ENCODE measurements at places on chromosomes 4 and X.

DNA sequence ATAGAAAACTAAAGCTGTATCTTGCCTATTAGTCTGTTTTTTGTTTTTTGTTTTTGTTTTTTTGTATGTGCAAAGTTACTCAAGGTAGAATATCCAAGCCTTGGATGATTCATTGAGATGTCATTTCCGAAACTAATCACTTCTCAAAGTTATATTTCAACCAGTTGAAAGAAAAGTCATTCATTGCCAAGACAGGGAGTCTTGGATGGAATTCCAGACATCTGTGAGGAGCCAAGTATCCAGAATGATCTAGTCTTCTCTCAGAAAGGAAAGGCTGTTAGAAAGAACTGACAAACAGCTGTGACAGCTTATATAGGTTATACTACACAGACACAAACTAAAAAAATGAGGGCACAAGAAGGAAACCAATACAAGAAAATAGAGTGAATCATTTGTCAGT is 141.1 kb upstream of the NDST3 start:
- DNase-seq: no peak

DNA sequence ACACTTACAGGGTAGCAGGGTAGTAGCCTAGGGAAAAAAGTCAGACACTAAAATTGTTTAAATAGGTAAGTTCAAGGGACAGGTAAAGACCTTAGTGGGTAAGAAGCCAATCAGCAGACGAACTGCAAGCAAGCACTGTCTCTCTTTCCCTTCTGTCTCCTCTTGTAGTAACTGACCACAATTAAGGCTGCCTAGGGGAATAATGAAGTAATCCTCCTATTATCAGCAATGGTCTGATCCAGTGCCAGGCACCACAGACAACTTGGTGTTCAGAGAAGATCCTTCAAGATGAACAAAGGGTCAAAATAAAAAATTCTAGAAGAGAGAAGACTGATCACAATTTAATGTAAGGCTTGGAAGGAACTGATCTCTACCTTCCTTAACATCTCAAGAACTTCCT is 62.9 kb downstream of the ELOVL6 start:
- no peak for DNase-seq

DNA sequence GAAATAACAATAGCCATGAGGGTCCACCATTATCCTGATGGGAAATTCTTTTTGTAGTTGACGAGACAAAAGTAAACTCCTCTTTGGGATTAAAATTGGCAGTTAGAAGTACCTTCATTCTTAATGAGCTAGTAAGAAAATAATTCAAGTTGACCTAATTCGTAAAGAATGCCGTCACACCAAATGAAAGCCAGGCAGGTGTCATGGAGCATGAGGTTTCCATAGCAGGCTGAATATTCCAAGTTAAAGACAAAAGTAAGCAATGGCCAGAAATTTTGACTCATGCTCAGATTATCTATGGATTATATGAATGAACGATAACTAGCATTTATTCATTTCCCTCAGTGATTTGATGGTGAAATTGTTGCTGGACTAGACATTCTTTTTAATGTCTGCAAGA is 192.2 kb upstream of the FAT1 start:
- no peak for DNase-seq

DNA sequence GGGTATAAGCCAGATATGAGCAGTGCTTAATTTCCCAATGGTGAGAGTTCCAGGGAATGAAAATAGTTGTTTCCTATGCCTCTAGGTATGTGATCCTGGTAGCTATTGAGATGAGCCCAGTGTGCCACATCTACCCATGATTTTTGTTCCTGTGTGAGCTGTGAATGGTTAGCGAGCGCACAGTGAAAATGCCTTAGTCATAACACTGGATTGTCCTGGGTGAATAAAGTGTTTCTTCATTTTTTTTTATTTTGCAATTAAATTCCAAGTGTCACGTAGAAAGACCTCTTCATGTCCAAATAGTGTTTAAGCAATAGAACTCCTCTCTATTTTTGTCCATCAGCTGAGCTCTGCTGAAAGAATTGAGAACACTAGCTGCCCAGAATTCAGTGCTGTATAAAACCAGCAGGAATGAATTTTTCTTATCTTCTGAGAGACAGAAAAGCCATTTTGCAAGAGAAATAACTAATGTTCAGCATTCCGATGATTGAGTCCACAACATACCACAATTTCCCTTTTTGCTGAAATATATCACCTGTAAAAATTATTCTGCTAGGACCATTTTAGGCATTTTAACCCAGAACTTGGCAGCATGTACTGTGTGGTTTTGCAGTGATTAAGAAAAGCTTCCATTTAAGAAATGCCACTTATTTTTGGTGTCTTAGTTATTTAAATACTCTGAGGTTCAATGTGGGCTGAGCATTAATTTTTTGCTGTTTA is 5.6 kb downstream of the MAOA start:
- no peak for DNase-seq

GRCh38 chr4:140038031-140038533 is 115.9 kb downstream of the MAML3 start:
- DNase-seq: no peak

DNA sequence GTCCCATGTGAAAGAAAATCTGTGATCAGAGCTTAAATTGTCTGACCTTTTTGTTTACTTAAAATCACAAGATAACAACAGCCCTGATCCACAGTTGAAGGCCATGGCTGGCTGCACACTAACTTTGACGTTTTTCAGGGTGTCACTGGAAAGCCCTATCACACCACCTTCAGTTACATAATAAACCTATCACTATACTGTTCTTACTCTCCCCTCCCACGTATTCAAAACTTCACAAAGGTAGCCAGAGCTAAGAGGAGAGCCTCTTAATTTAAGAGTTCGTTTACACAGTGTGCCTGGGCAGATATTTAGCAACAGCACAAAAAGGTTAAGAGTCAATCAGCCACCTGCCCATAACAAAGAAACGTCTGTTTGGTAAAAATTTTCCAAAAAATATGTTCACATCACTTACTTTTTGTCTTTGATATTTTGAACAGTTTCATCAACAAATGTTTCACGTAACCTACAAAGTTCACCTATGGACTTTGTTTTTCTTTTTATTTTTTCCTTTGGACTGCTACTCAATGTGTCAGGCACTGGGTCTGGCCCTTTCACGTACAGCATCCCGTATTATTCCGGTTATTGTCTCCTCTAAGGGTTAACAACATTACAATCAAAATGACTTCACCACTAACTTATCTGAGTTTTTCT is 25.0 kb downstream of the RFC1 start:
- no peak for DNase-seq

DNA sequence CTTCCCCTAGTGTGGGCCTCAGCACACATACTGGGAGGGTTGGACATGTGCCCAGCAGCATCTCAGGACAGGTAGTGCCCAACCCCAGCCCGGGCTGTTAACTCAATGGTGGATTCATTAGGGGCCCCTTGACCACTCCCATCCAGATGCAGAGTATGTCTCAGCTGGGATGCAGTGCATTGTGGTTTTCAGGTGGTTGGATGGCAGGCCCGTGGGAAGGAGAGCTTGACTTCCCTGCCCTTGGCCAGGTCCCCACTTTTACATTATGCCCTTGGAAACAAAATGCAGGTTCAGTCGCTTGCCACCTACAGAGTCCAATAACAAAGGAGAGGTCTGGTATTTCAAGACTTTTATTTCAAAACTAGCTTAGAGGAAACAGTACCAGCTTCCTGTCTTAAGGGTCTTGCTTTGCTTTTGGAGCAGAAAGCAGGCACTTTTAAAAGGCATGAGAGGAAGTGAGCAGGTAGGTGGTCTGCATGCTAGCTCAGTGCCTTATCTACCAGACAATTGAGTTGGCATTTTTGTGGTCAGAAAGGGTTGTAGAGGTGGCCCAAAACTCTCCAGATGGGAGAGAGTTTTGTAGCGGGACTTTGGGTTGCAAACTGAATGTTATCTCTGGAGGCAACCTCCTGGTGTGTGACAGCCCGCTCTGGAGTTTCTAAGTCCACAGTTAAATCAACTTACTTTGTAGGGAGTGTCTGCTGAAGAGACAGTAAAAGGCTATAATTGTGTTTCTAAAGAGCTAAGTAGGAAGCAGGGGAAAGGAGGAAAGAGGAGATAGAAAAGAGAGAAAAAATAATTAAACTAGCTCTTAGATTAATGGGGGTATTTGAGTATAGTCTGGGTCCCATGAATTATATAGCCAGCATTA is 171.0 kb downstream of the GALNTL6 start:
- peak; percentile 3 for DNase-seq

- DNase-seq: no peak
Measured at GRCh38 chrX:9642270-9642995, 123.2 kb downstream of the GPR143 start.

GRCh38 chr4:139209470-139210063 is 32.5 kb upstream of the ELF2 start:
- no peak for DNase-seq

DNA sequence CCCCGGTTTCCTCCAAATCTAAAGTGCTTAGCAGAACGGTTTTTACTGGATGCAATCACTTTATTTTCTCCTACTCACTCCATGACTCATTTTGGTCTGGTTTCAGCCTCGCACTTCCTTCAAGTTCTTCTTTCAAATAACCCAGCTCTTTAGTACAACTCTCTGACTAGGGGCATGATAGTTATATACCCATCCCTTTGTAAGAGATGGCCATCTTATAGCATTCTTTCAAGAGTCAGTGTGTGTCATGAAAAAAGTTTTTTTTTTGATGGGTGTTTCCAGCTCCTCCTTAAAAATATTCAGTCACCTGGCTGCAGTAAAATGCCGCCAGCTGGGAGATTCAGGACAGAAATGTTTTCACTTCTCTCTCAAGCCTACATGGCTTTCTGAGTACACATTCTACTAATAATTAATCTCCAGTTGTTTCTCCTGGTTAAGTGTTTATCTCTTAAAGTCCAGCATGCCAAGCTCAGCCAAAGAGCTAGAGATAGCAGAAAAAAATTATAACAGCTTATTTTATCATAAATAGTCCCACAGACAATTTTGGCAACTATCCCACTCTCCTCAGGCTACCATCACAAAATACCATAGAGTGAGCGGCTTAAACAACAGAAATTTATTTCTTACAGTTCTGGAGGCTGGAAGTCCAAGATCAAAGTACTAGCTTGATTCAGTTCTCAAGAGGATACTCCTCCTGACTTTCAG is 139.3 kb downstream of the GASK1B start:
- no peak for DNase-seq

- DNase-seq: no peak
Measured at GRCh38 chr4:39613093-39613656, 25.5 kb downstream of the SMIM14 start.

DNA sequence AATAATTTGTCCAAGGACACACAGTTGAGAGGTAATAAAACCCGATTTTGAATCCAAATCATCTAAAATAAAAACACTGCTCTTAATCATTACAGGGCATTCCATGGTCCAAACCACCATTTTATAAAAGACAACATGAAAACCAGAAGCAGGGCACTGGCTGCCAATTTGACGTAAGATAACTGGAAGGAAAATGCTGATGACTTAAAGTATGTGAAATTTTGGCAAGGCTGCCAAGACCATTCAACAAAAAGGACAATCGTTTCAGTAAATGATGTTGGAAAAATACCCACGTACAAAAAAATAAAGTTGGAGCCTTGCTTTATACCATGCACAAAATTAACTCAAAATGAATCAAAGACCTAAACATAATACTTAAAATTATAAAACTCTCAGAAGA is 344.4 kb downstream of the RAPGEF2 start:
- DNase-seq: no peak

- no peak for DNase-seq
Measured at GRCh38 chr4:6939761-6940743, 30.4 kb downstream of the TBC1D14 start.

GRCh38 chrX:38008658-38009057 is 2.3 kb downstream of the SYTL5 start:
- DNase-seq: no peak

DNA sequence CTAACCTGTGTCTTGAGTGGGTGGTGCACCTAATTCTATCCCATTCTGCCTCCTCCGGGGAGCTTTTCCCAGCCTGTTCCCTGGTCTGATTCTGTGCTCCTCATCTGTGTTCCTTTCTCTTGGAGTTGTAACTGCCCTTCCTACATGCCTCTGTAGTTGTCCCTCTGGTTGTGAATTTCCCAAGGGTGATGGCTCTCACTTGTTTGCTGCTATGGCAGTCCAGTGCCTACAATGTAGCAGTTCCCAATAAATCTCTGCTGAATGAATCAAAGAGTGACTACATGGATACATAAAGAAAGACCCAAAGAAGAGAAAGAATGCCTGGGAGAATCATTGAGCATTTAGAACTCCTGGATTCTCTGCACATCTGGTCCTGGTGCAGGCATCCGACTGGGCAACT is 141.6 kb downstream of the HS3ST1 start:
- no peak for DNase-seq

DNA sequence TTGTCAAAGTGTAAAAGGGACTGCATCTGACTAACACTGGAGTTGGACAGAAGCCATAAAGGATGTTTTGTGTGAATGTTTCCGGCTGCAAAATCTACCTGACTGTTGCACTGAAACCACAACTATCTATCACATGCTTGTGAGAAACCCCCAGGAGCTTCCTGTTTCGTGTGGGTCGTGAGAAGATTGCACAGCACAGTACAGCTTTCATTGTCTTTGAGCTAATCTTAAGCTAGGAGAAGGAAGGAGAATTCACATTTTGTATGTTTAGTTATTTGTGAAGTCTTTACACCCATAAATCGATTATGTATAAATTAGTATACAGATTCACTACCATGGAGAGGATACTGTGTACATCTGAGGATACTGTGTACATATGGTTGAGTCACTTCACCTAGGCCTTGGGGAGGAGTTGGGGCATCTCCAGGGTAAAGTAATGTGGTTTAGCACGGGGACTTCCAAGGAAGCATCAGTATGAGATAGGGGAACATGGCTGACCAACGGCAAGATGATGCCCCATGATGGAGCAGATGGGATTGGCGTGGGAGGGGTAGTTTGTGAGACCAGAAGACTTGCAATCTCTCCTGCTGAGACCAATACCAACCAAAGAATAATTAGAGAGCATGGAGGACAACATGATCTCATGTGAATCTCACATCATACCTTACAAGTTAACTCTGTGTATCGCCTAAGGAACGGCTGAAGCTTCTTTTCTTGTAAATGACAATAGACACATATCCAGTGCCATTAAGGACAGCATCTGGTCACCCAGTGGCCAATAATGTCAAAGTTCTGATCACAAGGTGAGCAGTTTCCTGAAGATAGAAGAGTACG is 43.1 kb upstream of the FAM9C start:
- DNase-seq: no peak

DNA sequence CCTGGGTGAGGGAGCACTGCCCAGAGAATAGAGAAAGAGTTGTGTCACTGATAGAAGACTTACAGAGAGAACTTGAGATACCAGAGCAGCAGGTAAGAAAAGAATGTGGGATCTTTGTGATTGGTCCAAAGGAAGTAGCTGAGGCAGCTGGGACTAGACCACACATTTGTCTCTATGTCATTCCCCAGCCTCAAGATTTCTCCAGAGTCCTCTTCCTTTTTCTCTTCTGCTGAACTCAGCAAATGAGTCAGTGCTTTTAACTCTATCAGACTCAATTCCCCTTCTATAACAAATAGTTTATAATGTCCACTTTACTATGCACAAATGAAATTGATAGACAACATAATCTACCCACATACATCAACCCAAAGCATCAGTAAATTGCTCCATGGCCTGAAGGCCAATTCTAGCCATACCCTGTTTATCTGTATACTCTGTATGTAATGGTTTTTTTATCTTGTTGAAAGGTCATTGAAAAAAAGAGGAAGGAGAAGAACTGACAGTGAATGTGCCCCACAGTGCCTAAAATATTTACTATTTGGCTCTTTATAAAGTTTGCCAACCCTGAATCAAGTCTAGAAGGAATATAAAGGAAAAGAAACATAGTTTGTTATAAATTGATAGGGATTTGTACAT is 38.2 kb downstream of the ETDC start:
- DNase-seq: no peak

GRCh38 chrX:111411557-111411956 is 435 bp downstream of the DCX start:
- DNase-seq: no peak

GRCh38 chrX:117120700-117121099 is 657.9 kb upstream of the CT83 start:
- no peak for DNase-seq

Measured in non-pigmented ciliary epithelial cell (primary cell).